ENCODE measurements at places on chromosomes 11 and 22.

- no peak for DNase-seq
Measured at GRCh38 chr11:114522818-114523217, 36.9 kb downstream of the NXPE1 start.

DNA sequence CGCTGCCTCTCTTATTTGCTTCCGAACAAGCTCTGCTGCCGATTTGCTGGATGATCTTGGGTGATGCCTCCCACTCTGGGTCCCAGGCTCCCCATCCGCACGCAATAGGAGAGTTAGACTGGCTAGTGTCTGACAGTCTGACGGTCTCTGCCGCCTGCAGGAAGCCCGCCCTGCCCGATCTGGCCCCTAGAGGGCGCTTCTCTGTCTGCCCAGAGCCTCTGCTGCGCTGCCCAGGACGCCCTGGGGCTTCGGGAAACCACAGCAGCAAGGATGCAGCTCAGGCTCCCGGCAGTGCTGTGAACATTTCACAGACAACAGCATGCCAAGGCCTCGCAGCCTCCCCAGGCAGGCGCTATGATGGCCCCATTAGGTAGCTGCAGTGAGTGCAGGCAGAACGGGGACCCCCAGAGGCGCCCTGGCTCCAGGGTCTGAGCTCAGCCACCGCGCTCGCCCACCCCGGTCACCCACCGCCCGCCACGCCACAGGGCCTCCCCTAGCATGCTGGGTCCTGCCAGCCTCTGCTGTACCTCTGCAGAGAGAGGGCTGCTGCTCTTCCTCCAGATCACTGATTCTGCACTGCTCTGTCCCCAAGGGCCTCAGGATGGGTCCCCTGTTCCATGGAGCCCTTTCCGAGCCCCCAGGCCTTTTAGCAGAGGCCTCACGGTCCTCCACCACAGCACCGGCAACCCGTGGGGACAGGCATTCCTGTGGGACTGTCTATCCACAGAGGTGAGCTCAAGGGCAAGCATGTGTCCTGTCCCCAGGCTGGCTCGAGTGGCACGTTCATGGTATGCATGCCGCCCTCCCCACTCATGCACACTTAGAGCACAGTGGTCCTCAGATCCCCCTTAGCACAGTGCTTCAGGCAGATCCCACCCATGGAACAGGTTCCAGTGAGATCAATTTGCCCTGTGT is 4.3 kb upstream of the BAIAP2L2 start:
- DNase-seq = peak; percentile 81

GRCh38 chr11:29293825-29294224 is 723.0 kb downstream of the KCNA4 start:
- peak; percentile 72 for DNase-seq

GRCh38 chr22:18888115-18888514 is 18.0 kb upstream of the DGCR6 start:
- DNase-seq = no peak

GRCh38 chr11:125070699-125071254 is 7.7 kb downstream of the SLC37A2 start:
- peak; percentile 64 for DNase-seq

DNA sequence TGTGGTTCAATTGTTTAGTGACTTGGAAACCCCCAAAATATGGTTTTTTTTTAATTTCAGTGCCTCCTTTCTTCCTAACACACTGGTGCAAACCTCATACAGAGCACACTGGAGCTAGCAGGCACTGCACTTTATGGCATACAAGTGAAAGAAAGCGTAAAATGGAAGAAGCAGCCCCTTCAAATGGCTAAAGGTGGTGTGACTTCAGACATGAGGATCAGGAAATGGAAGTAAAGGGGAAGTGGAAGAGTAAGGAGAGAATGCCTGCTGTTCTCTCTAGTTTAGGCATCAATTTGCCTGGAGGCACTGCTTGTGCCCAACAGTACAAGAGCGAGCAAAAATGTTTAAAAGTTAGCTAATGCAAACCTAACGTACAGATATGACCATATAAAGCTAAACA is 5.7 kb downstream of the RSF1 start:
- no peak for DNase-seq

GRCh38 chr22:44933666-44934453 is 75.9 kb downstream of the PHF21B start:
- no peak for DNase-seq

DNA sequence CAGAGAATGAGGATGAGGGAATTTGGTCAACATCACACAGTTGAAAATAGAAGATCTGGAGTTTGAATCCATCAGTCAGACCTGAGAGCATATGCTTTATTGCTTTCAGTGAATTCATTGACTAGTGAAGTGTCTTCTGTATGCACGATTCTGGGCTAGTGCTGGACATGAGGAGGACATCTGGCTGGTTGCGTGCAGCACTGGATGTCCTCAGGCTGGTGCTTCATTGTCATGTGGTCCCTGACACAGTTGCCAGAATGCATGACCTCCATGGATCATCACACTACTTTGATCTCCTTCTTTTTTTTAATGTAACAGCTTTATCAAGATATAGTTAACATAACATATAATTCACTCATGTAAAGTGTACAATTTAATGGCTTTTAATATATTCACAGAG is 44.5 kb upstream of the MMP7 start:
- peak; percentile 18 for DNase-seq

DNA sequence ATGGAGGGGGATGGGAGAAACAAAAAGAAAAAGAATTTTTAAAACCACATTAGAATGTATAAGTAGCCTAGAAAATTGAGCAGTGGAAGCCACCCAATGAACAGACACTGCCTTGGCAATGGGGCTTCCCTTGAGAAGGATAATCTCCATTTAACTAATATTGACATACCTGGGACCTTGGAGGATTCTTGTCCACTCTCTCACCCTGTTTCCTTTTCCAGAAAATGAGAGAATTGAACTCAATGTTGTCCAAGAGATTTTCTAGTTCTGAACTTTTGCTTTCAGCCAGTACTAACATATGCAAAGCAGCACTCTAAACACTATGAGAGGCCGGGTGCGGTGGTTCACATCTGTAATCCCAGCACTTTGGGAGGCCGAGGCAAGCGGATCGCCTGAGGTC is 524 bp downstream of the MS4A8 start:
- no peak for DNase-seq

DNA sequence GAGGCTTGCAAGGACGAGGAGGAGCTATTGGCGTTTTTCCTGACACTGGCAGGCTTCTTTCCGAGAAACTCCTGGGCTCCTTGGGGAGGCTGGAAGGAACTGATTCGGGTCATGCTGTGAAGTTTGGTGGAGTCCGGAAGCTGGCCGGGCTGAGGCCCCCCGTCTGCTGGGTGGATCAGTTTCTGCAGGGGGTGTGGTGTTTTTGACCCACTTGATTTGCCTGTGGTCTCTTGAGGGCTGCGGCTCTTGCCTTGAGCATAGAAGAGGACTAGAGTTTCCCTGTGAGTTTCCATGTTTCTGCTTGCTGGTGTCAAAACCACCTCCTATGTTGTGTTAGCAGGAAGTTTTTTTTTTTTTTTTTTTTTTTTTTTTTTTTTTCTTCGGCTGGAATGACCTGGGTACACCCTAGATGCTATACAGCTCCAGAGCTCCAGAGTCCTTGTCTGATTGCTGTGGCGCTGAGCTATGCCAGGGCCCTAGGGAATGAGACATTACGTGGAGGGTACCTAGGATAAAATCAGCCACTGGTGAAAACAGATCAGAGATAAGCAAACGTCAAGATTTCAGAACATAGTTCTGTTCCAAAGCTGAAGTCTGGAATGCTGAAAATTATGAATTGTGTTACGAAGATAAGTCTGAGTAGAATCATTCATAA is 728 bp downstream of the TBC1D22A start:
- DNase-seq = no peak

- DNase-seq = no peak
Measured at GRCh38 chr11:35178067-35178805, 39.3 kb downstream of the CD44 start.

GRCh38 chr22:25637032-25637431 is 72.6 kb downstream of the GRK3 start:
- DNase-seq = no peak

- no peak for DNase-seq
Measured at GRCh38 chr22:48485149-48486133, 1342.2 kb downstream of the BRD1 start.

DNA sequence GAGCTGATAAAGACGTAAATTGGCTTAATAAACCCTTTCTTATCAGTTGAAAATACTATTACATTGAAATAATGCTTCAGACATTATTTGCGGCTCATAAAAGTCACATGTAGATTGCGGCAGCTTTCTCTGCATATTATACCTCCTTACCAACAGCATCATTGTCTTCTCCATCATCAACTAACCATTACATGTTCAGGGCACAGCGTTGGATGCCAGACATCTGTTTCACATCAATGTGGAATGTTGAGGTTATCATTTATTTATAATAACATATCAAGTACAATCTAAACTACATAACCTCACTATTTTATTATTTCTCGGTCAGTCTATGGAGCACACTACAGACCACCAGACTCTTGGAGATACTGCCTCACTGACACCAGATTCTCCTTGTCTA is 573.8 kb upstream of the FAT3 start:
- DNase-seq = no peak

DNA sequence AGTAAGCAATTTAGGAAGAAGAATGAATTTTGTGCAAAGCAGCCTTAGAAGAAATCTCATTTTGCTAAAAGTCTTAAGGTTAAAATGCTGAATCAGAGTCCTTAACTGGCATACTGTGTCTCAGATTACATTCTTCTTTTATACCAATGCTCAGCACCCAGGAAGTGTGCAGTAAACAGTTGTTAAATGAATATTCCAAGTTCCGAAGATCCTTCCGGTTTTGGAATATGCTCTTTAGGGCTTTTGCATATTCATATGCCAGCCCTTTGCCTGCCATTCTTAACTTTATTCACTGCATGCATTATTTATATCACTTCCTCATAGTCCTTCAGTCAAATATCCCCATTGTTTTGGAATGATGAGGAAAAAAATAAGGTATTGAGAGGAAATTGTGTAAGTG is 242.0 kb downstream of the DDX10 start:
- peak; percentile 18 for DNase-seq

- DNase-seq = no peak
Measured at GRCh38 chr11:116607027-116607426, 165.8 kb downstream of the BUD13 start.

DNA sequence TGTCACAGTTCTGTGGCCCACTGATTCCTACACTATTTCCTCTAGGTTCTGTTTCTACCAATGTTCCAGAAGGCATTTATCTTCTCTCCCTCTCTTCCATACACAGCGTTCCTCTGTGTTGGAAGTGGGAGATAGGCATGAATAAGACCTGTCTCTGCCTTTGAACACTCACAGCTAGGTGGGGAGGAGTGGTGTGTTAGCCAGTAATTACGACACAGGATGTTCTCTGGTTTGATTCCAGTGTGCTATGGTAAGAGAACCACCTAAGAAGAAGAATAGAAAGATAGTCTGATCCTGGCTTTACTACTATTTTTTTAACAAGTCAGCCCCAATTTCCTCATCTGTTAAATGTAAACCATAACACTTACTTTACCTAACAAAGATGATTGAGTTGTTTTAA is 200.2 kb upstream of the MTMR2 start:
- DNase-seq = no peak

DNA sequence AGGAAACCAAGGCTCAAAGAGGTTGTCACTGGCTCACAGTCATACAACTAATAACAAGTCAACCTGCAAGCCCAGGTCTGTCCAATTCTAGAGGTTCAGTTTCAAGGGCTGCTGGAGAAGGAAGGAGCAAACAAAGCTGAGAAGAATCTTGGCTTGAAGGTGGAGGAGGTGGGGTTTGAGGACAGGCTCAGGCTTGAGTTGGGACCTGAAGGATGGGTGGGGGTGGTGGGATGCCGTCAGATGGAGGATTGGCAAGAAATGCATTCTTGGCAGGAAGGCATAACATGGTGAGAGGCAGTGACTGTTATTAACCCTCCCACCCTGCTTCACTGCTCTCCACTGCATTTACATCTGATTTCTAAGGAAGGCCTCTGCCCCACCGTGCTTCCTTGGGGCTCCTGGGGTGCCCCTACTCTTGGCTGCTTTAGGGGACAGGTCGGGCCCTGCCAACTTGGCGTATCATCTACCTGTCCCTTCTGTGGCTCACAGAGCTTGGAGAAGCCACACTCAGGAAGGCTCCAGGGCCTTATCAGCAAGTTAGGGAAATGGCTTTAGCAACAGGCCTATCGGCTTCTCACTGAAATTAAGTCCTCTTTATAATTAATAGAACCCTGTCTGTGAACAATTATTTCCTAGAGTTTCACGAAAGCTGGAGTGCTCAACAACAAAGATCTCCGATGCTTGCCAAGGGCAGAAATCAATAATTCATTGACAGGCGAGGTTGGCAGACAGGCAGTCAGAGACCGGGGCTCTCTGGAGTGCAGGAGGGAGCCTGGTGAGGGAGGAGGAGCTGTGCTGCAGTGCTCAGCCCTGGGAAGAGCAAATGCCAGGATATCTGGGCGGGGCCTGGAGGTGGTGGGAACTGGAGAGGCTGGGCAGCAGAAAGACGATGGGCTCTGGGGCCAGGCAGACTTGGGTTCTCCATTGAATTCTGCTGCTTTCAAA is 84.9 kb upstream of the NARS2 start:
- DNase-seq = no peak

- DNase-seq = no peak
Measured at GRCh38 chr11:19018901-19019300, 41.6 kb downstream of the MRGPRX2 start.

GRCh38 chr11:75242722-75243600 is 2.4 kb downstream of the TPBGL start:
- no peak for DNase-seq

GRCh38 chr11:134409552-134410429 is 2.3 kb downstream of the B3GAT1 start:
- no peak for DNase-seq

GRCh38 chr11:131656839-131657211 is 286.4 kb downstream of the NTM start:
- no peak for DNase-seq

GRCh38 chr11:13955971-13956421 is 6.5 kb upstream of the SPON1 start:
- peak; percentile 73 for DNase-seq

GRCh38 chr22:19755722-19756287 is 4.8 kb upstream of the TBX1 start:
- no peak for DNase-seq

DNA sequence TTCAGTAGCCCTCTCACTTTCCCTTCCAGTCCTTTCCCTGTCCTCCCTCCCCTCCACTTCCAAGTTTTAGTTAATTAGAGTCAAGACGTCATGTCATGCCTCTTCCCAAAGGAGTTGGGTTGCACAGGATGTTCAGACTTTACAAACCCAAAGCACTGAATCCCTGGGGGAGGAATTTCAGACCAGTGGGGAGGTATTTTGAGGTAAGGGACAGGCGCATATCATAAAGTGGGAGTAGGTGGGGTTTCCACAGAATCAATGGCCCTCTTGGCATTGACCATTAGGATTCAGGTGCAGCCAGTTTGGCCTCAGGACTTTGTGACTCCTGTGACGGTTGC is 733 bp upstream of the ACP2 start:
- DNase-seq = no peak

GRCh38 chr11:121367001-121367843 is 74.7 kb downstream of the SC5D start:
- peak; percentile 7 for DNase-seq
